NCI-H345 (cell line): ENCODE measurements at places on chromosomes 1 and 21.

- no peak for DNase-seq
Measured at GRCh38 chr1:8763888-8764287, 53.6 kb downstream of the RERE start.

DNA sequence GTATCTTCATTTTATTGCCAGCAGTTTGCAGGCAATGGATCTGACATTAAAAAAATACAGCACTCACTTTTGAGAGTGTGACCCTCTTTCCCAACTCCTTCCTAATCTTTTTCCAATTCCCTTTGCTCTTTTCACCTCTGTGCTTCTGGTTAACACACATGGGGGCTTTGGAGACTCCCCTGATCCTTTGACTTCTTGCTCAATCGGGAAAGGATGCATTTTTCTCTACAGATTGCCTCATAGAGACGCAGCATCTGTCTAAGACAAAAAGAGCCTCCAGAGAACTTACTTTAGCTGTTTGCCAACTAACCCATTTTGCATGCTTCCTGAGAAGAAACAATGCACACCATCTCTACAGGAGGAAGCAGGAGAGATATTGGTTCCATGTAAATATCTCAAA, 378.3 kb downstream of the PBX1 start:
- DNase-seq, result no peak

DNA sequence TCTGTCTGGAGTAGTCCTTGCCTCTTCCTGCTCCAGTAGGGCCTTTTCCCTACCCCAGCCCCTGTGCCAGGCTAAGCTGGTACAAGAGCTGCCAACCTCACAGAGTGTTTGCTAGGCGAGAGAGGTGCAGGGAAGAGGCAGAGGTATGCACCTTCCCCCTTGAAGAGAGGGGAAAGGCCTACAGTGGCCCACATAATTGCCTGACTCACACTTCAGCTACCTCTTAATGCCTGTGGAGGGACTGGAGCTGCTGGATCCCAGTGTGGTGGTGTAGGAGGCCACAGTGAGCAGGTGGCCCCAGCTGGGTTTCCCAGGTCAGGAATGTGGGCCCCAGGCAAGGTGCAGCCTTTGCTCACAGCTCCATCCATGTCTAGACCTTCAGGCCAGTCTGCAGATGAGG, 3.3 kb upstream of the CCDC28B start:
- no peak for DNase-seq

DNA sequence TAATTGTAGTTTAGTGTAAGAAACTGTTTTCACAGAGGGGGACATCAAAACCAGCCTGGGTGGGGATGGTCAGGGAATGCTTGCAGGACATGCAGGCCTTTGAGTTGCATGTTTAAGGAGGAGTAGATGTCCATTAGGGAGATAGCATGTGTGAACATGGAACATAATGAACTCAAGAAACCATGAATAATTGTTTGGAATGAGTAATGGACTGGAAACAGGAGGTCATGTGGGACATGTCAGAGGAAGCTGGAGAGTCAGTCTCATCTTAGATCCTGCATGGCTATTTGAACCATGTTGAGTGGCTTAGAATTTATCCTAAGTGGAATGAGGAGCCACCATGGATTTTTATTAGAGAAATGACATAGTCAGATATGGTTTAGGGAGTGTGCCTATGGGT, 86.4 kb downstream of the RPE65 start:
- no peak for DNase-seq

DNA sequence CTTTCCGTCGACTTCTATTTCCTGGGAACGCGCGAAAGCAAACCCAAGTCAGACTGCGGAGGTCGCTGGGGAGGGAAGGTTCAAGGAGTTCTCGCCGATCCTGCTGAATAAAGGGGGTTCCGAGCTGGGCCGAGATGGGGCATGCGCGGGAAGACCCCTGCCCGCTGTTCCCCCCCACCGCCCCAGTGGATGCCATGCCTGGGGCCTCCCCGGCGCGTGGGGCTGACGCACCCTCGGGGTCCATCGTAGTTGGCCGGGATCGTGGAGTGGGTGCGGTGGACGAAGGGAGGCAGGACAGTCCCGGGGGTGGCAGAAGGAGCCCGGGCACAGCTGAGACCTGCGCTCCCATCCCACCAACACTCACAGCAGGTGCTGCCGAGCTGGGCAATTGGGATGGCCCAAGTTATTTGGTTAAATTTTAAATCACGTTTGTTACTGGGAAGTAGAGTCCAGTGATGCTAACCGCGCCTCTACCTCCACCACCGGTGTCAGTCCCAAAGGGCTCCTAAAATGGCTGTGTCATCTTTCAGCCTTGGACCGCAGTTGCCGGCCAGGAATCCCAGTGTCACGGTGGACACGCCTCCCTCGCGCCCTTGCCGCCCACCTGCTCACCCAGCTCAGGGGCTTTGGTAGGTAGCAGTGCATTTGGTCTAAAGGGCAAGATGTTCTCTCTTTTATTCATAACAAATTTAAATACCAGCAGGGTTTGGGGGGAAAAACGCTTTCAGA, 801 bp downstream of the MX1 start:
- no peak for DNase-seq

- DNase-seq, result no peak
Measured at GRCh38 chr1:183198463-183198862, 12.4 kb downstream of the LAMC2 start.
